ENCODE measurements at places on chromosomes 5 and 9.
A peak's percentile ranks its signal among the peaks of the same experiment; 100 is the strongest.

- no peak for DNase-seq
Observed at GRCh38 chr5:39432696-39433530, 8.1 kb upstream of the DAB2 start.

GRCh38 chr9:70406434-70406862 lies 8.0 kb downstream of the KLF9 start:
- DNase-seq: peak; percentile 67

DNA sequence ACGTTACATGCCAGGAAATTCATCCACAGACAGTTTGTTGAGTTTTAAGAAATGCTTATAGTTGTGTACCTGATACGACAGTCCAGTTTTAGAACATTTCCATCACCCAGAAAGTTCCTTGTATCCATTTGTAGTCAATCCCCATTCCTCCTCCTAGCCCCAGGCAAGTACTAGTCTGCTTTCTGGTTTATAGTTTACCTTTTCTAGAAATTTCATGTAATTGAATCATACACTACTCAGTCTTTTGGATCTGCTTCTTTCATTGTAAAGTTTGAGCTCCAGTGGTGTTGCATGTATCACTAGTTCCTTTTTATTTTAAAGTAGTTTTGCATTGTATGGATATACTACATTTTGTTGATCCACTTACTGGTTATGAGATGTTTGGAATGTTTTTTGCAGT lies 291.2 kb downstream of the AOPEP start:
- DNase-seq: peak; percentile 34

- DNase-seq: no peak
Observed at GRCh38 chr9:119272500-119273211, 96.6 kb downstream of the BRINP1 start.

- DNase-seq: no peak
Observed at GRCh38 chr5:171168171-171168570, 140.9 kb upstream of the TLX3 start.

- DNase-seq: no peak
Observed at GRCh38 chr5:80541392-80541791, 28.7 kb downstream of the ANKRD34B start.

DNA sequence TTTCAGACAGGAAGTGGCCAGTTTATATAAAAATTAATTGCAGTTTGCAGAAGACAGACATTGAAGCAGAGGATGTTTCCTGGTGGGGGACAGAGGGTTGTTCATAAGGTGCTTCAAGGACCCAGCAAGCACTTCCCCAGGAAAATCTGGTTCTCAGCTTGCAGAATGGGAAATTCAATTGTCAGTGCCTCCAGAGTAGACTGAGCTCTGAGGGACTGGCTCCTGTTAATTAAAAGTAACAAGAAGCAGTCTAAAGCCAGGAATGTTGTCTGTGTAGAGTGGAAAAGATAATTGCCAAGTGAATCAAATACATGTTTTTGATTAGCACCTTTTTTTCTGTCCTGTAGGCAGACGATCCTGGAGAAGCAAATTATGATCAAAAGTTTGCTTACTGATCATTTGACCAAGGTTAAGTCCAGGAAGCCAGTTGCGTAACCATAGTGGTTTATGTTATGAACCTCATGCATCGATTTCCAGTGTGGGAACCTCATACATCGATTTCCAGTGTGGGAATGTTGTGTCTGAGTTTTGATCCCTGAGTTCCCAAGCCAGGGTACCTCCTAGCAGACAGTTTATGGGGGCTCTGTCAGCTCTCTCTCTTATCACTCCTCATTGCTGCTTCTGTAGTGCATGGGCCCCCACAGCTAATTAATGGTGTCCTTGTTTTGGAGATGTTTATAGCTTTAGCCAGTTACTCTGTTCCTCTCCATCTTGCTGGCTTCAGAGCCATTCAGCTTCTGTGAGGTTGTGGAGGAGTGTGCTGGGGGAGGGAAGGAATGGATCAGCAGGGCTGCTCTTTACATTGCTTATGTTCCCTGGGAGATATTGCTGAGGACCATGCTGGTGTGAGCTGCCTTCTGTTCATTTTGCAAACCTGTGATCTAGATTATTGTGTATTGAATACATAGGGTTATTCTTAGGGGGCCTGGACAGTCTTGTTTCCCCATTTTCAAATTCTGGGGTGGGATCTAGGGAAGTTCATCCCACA lies 17.1 kb downstream of the MSANTD3 start:
- DNase-seq: peak; percentile 26

- peak; percentile 68 for DNase-seq
Observed at GRCh38 chr9:71748280-71748743, 20.0 kb downstream of the CEMIP2 start.

DNA sequence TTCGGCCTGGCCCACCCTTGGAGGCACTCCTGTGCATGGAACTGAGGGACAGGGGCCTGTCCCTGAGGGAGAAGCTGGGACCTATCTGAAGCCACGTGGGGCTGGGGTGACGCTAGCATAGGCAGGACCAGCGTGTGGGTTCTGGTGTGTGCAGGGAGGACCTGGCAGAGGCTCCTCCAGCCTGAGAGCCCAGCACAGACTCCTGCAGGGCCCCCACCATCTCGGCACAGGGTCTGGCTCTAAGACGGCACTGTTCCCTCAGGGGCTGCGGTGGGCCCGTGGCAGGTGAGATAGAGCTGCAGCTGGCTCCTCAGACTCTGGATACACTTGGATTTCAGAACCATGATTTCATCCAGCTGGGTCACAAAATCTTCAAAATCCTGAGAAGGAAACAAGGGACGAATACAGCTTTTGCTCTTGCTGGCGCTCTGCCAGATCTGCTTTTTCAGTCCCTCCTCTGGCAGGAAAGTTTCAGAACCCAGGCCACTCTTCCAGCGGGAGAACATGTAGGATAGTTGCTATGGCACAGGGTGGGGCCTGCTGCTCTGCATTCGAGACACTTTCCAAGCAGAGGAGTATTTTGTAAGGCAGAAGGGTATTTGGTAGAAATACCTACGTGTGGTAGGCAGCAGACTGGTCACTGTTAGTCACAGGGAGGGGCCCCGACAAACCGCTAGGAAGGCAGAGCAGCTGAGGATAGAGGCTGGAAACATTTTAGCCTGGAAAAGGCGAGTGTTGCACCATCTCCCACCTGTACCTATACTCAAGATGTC lies 74.7 kb downstream of the KIF24 start:
- DNase-seq: peak; percentile 88

- DNase-seq: peak; percentile 90
Observed at GRCh38 chr5:172417983-172418630, 36.2 kb downstream of the SH3PXD2B start.

DNA sequence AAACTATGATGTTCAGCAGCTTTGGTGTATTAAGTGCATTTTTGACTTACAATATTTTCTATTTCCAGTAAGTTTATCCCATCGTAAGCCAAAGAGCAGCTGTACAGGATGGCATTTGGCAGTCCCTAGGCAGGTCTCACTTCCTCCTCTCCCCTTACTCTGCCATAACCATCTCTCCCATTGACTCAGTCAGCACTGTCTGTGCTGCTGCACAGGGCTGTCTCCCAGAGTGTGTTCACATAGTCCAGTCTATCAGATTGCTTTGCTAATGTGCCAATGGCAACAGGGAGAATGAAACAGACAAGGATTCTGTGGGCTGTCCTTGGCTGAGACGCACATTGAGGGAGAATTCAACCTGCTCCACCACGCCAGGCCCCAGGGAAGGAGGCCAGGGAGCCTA lies 47.0 kb upstream of the CAST start:
- DNase-seq: no peak

DNA sequence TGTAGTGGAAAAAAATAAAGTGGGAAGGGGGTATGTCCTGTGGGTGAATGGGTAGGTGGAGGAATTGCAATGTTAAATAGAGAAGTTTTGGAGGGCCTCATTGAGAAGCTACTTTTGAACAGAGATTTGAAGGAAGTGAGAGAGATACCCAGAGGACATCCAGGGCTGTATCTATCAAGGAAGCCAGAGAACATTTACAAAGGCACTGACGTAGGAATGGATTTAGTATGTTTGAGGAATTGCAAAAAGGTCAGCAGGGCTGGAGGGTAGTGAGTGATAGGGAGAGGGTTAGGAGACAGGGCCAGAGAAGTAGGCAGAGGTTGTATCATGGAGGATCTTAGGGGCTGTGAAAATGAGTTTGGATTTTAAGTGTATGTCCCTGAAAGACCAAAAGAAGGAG lies 13.9 kb downstream of the PTTG1 start:
- DNase-seq: no peak

GRCh38 chr9:93525476-93525875 lies 50.9 kb upstream of the PHF2 start:
- no peak for DNase-seq

GRCh38 chr9:83473488-83473971 lies 64.7 kb downstream of the FRMD3 start:
- no peak for DNase-seq

DNA sequence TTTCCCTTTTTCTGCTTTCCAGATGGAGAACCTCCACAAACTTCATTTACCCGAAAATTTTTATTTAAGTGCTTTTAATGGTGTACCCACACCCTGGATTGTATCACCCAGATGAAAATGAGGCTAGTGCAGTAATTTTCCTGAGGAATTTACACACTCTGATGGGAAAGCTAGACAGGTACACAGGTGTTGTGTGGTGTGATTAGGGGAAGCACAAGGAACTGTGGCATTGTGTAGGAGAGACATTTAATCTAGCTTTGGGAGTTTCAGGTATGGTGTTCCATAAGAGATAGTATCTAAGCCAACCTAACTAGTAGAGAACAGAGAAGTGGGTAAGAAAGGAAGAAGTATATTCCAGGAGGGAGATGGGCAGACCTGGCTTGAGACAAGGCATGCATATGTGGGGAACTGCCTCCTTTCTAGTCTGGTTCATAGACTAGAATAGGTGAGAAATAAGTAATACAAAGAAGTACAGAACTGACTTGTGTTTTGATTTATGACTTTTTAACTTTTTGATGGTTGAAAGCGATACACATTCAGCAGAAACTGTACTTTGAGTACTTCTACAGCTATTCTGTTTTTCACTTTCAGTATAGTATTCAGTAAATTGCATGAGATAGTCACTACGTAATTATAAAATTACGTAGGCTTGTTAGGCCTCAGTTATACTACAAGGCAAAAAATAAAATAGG lies 22.9 kb upstream of the ROPN1L start:
- no peak for DNase-seq

GRCh38 chr5:149666212-149666852 lies 63.8 kb upstream of the PPARGC1B start:
- DNase-seq: peak; percentile 57

- peak; percentile 64 for DNase-seq
Observed at GRCh38 chr5:176492431-176492830, 44.2 kb downstream of the FAF2 start.

- DNase-seq: peak; percentile 68
Observed at GRCh38 chr5:54049963-54050362, 260.4 kb downstream of the ARL15 start.

- peak; percentile 57 for DNase-seq
Observed at GRCh38 chr5:139481580-139482049, 943 bp downstream of the STING1 start.

GRCh38 chr9:89999176-89999533 lies 394.3 kb downstream of the GADD45G start:
- no peak for DNase-seq

- DNase-seq: no peak
Observed at GRCh38 chr5:107937204-107937603, 266.5 kb upstream of the EFNA5 start.

- DNase-seq: no peak
Observed at GRCh38 chr5:11863911-11864310, 40.3 kb downstream of the CTNND2 start.

- no peak for DNase-seq
Observed at GRCh38 chr5:21689587-21689986, 1163.6 kb downstream of the CDH12 start.

DNA sequence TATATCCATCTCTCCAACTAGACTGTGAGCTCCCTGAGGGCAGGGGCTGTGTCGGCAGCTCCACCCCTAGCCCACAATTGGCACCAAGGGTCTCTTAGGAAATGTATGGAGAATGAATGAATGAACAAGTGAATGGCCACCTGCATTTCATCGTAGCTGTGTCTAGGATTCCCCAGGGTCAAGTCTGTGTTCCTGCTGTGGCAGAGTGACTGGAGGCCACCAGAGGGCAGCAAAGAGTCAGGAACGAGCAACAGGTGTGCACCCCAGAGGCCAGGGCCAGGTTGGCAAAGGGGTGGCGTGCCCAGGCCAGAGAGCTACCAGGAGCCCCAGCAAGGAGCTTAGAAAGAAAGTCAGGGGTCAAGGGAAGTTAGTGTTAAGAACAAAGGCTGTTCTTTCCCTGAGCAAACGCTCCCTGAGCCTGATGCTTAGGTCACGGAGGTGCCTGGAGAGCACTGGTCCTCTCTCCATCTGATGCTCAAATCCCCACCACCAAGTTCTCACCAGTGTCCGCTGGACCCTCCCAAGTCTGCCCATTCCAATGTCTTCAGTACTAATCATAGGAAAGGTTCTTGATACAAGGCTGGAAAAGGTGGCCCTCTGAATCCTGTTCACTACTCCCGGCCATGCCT lies 160.7 kb downstream of the PAX5 start:
- DNase-seq: peak; percentile 52

DNA sequence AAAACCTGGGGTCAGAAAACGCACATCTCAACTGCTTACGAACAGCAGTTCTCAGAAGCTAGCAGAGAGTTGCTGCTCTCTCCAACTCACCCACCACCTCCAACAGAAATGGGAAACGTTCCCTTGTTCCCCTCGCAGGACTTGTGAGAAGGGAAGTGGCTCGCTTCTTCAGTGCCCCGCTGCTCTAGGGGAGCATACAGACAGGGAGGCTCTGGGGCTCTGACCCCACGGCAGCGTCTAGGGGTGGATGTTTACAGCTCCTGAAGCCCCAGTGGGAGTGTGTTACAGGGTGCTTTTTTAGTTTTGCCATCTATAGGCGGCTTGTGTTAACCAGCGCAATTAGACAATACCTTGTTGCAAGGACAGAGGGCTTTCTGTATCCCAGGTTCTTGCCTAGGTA lies 267.7 kb upstream of the ACTBL2 start:
- DNase-seq: no peak

GRCh38 chr5:56460681-56461191 lies 227.6 kb upstream of the ANKRD55 start:
- no peak for DNase-seq

DNA sequence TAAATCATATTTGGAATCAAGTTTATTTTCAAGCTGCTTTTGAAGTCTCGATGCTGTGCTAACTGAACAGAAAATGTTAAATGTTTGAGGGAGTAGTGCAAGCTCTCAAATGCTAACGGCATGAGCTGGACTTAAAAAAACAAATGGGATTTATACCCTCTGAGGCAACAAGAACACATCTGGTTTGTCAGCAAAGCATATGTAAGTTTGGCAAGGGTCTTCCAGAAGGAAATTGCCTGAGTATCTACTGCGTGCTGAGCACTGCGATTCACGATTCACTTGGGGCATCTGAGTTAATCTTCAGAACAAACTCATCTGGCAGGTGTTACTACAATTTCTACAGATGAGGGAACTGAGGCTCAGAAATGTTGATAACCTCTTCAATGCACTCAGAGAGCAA lies 98.4 kb upstream of the C9orf72 start:
- DNase-seq: no peak

- no peak for DNase-seq
Observed at GRCh38 chr5:5188376-5189050, 48.4 kb downstream of the ADAMTS16 start.

DNA sequence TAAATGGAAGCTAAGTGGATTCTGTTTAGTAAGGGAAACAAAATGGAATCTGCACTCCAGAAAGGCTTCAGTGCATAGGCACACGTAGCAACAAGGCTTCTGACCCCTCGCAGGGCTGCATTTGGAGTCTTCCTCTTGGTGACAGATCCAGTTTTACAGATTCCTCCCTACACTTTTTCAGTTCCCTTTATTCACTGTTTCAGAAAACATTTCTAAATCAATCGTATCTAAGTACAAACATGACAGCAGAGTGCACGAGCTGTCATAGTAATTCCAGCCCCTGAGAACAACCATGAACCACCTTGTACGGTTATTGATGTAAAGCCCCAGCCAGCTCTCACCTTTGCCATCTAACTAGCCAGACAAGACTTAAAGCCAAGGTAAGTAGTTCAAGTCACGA lies 491.6 kb downstream of the SEMA5A start:
- DNase-seq: no peak

Data from EL (cell line).